ENCODE measurements at places on chromosomes 6 and 20.

GRCh38 chr20:4794846-4795245 is 73.1 kb downstream of the PRND start:
- no peak for DNase-seq

GRCh38 chr6:110528930-110529325 is 52.5 kb upstream of the SLC22A16 start:
- no peak for DNase-seq

- DNase-seq: no peak
Measured at GRCh38 chr6:57297505-57297904, 19.9 kb upstream of the PRIM2 start.

DNA sequence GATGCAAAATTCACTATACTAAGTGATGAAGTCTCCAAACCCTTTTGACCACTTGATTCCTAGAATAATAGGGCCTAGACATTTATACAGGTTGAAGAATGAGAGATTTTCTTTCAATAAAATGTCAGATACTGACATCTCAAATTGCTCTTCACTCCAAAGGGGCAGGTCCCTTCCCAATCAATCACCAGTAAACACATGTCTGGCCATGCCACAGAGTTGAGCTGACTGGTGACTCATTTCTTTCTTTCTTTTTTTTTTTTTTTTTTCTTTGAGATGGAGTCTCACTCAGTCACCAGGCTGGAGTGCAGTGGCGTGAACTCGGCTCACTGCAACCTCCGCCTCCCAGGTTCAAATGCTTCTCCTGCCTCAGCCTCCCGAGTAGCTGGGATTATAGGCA is 388.6 kb upstream of the BTBD3 start:
- DNase-seq: no peak

DNA sequence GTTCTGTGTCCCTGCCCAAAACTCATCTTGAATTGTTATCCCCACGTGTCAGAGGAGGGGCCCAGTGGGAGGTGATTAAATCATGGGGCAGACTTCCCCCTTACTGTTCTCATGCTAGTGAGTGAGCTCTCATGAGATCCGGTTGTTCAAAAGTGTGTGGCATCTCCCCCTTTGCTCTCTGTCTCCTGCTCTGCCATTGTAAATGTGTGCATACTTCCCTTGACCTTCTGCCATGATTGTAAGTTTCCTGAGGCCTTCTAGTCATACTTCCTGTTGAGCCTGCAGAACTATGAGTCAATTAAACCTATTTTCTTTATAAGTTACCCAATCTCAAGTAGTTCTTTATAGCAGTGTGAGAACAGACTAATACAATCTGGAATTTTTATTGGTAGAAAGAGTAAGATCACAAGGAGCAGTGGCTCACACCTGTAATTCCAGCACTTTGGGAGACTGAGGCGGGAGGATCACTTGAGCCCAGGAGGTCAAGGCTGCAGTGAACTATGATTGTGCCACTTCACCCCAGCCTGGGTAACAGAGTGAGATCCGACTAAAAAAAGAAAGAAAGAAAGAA is 47.1 kb upstream of the SLC22A16 start:
- DNase-seq: no peak

- no peak for DNase-seq
Measured at GRCh38 chr6:158625881-158626305, 18.6 kb downstream of the DYNLT1 start.
